ENCODE measurements at places on chromosomes 3 and 15.

GRCh38 chr3:94167346-94167745 lies 104.5 kb downstream of the NSUN3 start:
- no peak for DNase-seq

GRCh38 chr3:104916971-104917370 lies 449.7 kb upstream of the ALCAM start:
- DNase-seq: no peak

DNA sequence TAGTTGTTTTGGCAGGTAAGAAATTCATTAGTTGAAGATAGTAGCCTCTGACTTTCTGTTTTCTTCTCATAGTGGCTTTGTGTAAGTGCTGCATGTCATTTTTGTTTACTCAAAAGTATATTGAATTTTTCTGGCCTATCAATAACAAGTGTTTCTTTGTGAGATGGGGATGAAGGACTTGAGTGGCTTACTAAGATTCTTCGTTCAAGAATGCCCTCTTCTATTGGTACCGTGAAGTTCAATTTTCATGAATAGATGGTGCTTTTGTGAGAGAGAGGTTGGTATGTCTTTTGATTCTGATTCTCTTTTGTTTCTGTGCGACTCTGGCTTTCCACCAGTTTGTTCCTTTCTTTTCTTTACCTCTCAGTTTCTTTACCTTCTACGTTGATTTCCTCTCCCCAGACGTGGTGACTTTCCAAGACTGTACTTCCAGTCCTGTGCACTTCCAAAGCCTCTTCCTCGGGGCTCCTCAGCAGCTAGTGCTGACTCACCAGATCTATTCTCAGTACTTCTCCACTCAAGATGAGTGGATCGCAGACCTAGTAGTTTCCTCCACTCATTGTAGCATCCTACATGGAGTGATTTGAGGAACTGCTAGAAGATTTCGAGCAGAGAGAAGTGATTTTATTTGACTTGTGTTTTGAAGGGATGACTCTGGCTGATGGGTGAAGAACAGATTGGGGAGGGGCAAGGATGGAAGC lies 82.0 kb upstream of the EPHB3 start:
- no peak for DNase-seq

DNA sequence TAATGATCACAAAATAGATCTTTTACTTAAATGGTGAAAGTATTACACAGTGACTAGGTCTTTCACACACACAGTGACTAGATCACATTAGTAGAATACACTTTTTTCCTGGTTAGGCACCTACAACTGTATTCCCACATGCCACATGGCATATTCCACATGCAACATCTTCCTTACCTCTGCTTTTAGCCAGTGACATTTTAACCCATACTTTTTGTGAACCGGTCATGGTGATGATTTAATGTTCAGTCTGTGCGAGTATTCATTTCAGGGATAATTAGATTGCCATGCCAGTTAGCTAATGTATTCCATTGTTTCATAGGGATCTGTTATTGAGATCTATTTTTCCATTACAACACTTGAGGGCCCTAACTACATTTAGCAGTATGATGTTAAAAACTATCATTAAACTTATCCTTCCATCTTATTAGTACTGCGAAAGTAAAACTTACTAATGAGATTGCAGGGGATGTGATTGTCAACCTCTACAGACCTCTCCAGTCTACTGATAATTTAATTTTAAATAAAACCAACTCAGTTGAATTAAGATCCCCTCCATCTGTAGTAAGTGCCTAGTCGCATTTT lies 28.3 kb downstream of the TSEN2 start:
- DNase-seq: no peak

- no peak for DNase-seq
Measured at GRCh38 chr15:98964466-98965133, 43.0 kb downstream of the PGPEP1L start.

DNA sequence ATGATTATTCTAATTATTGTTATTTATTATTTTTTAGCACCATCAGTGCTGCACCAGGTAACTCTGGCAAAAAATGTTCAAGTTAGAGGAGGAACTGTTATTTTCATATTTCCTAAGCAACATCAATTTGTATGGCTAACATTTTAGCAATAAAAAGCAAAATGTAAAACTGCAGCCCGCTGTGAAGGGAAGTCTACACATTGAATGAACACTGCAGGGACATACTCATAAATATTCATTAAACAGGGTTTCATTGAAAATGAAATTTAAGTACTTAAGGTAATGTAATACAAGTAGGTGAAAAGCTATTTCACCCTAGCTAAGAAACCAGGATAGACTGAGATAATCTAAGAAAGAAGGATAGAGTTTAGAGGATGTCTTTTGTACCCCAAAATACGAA lies 532.7 kb downstream of the NLGN1 start:
- no peak for DNase-seq

DNA sequence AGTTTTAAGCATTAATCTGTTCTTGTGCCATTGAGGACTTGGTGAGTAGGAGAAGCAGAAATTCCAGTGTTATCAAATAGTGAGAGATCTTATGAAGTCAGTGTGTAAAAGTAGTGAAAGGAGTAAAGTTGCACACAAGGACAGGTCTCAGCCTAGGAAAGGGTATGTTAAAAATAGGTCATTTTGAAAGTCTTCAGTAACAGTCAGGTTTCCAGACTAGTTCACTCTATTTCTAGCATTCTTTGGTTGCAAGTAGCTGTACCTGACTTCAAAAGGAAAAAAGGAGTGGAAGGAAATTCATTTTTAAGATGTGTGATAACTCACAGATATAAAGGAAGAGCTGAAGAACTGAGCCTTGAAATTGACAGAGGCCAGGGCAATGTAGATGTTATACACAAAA lies 250.1 kb upstream of the SATB1 start:
- DNase-seq: no peak

DNA sequence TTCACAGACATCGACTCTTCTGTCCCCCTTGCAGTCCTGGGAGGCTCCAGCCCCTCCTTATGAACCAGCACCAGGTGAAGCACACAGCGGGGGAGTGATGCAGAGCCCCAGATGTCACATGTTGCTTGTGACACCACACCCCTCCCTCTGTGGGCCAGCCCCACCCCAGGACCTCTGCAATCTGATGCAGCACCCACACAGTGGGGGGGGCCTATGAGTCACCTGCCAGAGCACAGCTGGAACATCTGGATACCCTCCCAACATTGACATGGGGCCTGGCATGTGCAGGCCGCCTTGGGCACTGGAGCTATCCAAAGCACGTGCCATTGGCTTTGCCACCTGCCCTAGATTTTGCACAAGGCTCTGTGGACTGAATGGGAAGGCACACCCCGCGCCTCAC lies 70.5 kb downstream of the FEM1B start:
- no peak for DNase-seq

GRCh38 chr3:54427941-54428871 lies 305.9 kb downstream of the CACNA2D3 start:
- DNase-seq: peak; percentile 69

- DNase-seq: peak; percentile 67
Measured at GRCh38 chr3:156674911-156675829, 780 bp downstream of the TIPARP start.

DNA sequence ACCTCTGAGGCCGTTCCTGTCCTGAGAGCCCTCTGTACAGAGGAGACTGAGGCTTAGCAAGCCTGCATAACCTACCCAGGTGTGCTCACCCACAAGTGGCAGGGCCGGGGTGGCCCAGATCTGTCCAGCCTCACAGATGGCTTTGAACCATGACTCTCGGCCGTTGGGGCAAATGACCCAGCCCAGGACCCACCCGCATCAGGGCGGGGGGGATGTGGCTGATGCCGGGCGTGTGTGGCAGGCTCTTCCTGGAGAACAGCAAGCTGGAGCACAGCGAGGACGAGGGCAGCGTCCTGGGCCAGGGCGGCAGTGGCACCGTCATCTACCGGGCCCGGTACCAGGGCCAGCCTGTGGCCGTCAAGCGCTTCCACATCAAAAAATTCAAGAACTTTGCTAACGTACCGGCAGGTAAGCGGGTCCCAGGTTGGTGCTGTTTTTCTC lies 133.5 kb downstream of the LRRK1 start:
- no peak for DNase-seq

- DNase-seq: no peak
Measured at GRCh38 chr15:78841891-78842290, 30.6 kb upstream of the ADAMTS7 start.

DNA sequence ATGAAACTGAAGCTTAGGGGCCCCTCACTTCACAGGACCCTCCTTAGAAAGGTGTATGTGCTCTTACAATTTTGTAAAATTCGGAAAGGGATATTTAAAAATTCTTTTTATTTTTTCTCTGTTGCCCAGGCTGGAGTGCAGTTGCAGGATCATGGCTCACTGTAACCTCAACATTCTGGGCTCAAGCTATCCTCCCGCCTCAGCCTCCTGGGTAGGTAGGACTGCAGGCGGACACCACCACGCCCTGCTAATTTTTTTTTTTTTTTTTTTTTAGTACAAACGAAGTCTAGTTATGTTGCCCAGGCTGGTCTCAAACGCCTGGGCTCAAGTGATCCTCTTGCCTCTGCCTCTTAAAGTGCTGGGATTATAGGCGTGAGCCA lies 45.1 kb upstream of the SPATA12 start:
- DNase-seq: no peak

- DNase-seq: no peak
Measured at GRCh38 chr3:189419038-189419437, 212.2 kb upstream of the TP63 start.

GRCh38 chr15:25810154-25810553 lies 53.0 kb downstream of the ATP10A start:
- no peak for DNase-seq

DNA sequence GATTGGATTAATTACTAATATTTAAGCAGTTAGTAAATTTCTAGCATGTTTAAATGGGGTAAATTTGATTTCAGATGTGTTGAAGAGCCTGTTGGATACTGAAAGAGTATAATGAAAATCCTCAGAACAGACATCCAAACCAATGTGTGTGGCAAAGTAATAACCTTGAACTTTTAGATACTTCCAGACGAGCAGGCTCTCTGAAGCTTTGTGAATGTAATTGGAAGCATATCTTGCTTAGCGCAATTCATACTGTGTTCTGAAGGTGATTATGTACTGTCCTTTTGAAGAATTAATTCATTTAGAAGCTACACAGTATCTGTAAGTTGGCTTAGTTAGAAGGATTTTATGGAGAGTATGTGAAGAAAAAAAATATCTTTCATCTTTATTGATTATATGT lies 161.8 kb downstream of the CBLB start:
- DNase-seq: no peak

Measured in OCI-M1 (cell line).